Liver (tissue), 10 donors: ENCODE measurements at places on chromosomes 11 and 22. TPM values are rescaled to one million over a fixed set of nuclear protein-coding genes. Genes with fewer than 3 reads are reported as not detected.

DNA sequence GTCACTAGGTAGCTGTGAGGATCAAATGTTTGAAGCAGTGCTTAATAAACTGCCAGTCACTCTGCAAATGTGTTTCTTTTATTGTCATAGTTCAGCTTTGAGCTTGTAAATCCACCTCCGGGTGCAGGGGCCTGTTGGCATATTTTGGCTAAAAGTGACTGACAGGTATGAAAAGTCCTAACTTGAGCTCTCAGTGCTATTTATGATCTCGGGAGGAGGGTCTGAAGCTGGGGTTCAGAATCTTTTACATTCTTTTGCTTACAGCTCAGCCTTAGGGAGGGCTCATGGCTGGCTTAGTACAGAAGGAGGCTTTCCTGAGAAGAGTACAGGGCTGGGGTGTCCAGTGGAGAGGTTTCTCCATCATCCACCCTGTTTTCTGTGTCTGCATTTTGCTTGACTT lies 1.5 kb downstream of the ASPHD2 start:
- DNase-seq: no peak
- H3K27ac ChIP-seq: no peak overlapping the region
- H3K36me3 ChIP-seq: no peaks in the 10 kb centered on the region
- H3K4me1 ChIP-seq: peaks cover 7% of the 10 kb centered on the region
- H3K27me3 ChIP-seq: no peaks in the 10 kb centered on the region

DNA sequence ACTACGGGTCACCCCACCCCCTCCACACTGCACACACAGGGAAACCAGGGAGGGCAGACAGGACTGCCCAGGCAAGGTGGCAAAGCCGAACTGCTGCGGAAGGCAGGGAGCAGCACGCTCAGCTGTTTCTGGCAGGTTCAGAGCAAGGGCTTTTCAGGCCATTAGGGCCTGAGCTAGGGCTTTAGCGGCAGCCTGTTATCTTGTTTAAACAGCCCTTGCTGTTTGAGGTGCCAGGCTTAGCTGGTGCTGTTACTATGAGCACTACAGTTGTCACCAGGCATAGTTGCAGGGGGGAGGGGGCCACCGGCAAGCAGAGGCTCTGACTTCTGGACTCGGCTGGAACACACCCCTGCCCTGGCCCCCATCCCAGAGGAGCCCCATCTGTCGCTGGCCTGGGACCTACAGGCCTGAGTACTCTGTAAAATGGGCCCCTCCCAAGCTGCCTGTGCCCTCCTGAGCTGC lies 34.9 kb downstream of the RSPH14 start:
- no peak overlapping the region for H3K27ac ChIP-seq
- H3K27me3 ChIP-seq: no peaks in the 10 kb centered on the region
- no peak overlapping the region for H3K4me3 ChIP-seq
- H3K4me1 ChIP-seq: no peaks in the 10 kb centered on the region

DNA sequence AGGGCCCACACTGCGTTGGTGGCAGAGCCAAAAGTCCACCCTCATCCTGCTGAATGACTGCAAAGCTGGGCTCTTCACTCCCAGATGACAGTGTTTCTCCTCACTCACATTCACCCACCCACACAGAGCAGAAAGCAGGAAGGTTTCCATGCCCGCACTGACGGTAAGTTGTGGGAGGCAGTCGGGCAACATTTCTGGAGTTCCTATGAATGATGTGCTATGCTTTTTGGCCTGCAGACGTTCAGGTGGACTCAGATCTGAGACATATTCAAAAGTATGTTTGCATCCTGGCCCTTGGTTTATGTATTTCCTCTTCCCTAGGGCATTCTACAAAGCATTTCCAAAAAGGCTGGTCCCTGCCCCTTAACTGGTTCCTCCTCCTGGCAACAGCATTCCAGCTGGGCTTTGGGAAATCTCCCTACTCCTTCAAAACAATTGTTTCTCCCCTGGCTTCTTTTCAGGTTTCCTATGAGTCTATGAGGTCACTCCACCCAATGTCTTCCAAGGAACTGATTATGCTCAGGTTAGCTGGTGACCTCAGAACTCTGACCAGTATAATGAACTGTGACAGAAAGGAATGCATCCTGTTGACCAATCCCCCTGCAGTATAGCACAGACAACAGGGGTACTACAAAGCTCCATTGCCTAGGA lies 36.4 kb downstream of the PACSIN2 start:
- H3K4me1 ChIP-seq: peaks cover 1% of the 10 kb centered on the region
- H3K36me3 ChIP-seq: no peaks in the 10 kb centered on the region
- H3K27ac ChIP-seq: peak overlapping the region; percentile 38
- H3K4me3 ChIP-seq: no peak overlapping the region

DNA sequence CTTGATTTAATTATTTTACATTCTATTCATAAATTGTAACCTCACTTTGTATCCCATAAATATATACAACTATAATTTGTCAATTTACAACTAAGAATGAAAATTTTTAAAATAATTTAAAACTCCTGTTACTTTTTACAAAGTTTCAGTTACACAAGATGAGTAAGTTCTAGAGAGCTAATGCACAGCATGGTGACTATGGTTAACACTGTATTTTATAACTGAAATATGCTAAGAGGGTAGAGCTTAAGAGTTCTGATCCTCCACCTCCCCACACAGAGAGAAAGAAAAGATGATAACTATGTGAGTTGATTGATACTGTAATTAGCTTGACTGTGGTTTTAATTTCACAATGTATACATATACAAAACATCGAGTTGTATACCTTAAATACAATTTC lies 412.5 kb upstream of the DDI1 start:
- no peak for DNase-seq
- H3K4me1 ChIP-seq: no peaks in the 10 kb centered on the region
- H3K36me3 ChIP-seq: no peaks in the 10 kb centered on the region
- no peak overlapping the region for H3K27ac ChIP-seq
- no peak overlapping the region for H3K4me3 ChIP-seq

DNA sequence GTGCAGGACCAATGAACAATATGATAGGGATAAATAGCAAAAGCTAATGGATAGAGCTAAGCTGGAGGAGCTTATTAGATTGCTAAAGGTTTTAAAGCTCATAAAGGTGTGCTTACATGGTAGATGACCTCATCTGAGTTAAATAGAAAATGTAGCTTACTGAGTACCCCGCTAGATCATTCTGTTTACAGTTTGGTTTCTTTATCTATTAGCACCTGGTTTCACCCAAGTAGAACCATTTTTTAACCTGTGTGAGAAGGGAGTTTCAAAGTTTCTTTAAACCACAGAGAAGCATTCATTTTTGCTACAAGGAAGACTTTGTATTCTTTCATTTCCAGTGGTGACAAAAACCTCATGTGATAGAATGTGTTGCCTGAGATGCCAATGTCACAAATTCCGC lies 1778.0 kb downstream of the LRRC4C start:
- no peak overlapping the region for H3K27ac ChIP-seq
- DNase-seq: no peak
- no peaks in the 10 kb centered on the region for H3K36me3 ChIP-seq
- H3K4me3 ChIP-seq: no peak overlapping the region

The GDPD5 gene
- total RNA-seq: 22.8 TPM
